ENCODE measurements at places on chromosomes 12 and 14.
A peak's percentile ranks its signal among the peaks of the same experiment; 100 is the strongest.

- DNase-seq = no peak
These were observed 2.5 kb upstream of the SALL2 start for GRCh38 chr14:21528381-21529348.

- DNase-seq = no peak
These were observed 103.7 kb downstream of the SCARB1 start for GRCh38 chr12:124759841-124760503.

DNA sequence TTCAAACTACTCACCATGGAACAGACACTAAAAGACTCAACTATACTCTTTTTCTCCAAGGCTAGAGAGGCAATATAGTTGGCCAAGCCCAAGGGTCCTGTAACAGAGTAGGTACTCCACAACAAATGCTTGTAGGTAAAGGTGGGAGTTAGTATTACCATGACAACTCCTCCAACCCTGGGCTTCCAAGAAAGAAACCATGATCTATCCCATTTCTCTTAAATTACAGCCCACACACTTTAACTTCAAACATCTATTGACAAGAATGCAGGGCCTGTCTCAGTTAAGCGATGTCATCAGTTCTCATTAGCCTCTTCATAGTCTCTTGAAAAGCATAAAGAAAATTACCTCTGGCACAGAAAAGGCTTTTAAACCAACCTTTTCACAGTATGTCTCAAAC lies 25.0 kb downstream of the ERH start:
- no peak for DNase-seq

DNA sequence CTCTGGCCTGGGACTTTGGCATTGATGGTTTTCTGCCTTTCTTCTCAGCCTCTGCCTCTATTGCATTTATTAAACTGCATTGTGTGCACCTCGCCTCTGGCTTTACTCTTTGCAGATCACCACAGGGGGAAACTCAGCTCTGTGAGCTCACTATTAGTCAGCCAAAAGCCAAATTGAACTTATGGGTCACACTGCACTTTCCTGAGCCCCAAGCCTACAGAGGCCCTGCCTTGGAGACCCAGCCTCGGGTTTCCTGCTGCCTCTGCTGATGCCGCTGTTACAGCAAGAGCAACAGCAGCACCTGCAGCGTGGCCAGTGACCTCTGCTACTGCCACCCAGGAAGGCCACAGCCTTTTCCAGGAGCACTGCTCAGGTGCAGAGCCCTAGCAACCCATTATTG lies 122.5 kb downstream of the DAD1 start:
- DNase-seq = no peak

GRCh38 chr14:31326111-31326510 lies 94.2 kb downstream of the HEATR5A start:
- DNase-seq = peak; percentile 24

DNA sequence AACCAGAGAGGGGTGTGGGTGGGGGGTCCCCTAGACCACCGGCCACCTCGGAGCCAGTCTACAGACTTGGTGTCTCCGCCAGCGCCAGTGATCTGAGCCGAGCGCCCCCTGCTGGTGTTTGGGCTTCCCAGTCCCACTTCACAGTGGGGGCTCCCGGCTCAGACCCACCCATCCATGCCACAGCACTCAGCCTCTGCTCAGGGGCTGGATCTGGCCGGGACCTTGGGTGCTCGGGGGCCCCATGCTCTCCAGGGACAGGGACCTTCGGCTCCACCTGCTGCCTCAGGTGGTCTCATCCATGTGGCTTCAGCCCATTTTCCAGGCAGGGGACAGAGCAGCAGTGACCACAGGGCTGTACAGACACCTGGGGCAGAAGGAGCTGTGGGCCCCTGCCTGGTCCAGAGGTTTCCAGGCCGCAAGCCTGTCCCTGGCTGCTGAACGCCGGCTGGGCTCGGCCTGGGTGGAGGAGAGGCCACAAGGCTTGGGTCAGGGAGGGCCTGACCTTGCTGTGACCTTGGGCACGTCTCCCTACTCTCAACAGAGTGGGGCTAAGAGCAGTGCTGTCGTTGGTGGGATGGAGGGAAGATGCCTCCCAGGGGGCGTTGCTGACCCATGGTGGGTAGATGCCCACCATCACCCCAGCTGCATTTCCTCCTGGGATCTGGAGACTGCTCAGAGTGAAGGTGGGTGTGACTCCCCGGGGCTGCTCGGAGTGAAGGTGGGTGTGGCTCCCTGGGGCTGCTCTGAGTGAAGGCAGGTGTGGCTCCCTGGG lies 86.3 kb downstream of the KIF26A start:
- no peak for DNase-seq

DNA sequence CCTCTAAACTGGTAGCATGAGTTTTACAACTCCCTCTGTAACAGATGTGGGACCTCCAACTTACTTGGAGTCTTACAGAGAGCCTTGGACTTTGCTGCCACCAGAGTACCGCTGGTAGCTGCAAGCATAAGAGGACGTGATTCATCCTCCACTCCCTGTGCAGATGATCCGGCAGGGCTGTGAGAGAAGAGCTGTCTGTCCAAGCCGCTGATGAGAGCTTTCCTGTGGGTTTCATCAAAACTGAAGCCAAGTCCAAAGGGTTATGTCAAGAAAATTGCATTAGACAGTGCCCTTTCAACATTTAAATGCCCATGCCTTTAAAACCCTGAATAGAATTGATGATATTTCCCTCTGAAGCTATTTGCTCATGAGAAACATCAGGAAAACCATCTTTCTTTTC lies 85.8 kb downstream of the LLPH start:
- no peak for DNase-seq

DNA sequence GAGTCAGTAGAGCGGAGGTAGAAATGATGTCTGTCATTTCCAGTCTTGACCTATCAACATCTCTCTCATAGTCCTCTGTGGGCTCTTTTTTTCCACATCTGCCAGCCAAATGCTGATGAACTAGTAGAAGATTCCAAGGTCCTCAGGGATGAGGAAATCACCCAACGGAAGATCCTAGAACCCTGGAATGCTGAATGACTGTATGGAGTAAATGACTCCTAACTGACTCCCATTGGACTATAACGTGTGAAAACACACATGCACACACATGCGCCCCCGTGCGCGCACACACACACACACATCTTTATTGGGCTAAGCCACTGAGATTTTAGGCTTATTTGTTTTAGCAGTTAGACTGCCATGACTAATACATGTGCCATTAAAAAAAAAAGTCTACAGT lies 159.2 kb downstream of the MYRFL start:
- no peak for DNase-seq

DNA sequence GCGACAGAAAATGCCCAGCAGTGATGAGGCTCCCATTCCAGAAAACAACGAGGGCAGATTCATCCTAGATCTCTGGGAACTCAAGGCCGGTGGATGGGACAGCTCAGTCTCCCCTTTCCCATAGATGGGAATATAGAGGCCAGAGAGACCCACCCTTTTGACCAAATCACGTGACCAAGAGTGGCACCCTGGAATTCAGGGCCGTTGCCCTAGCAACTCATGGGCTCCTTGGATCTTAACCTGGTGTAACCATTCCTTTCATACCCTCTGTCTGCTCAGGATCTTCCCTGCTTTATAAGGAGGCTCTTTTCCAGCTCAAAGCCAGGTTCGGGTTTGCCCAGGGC lies 8.4 kb upstream of the LRTM2 start:
- DNase-seq = no peak

DNA sequence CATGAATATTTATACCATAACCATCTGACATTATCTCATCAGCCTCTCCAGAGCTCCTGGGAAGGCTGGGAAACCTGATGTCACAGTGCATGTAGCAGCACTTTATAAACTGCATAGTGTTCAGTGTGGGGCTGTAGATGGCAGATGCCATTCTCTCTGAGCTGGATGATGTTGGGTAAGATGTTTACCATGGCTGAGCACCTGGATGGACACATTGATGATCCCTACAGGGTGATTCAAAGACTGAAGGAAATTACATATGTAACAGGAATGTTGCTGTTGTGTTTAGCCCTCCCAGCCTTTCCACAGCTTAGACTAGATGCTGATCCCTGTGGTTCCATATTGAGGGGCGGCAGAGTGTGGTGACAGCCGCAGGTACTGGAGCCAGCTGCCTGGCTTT lies 37.4 kb downstream of the IFT43 start:
- no peak for DNase-seq

DNA sequence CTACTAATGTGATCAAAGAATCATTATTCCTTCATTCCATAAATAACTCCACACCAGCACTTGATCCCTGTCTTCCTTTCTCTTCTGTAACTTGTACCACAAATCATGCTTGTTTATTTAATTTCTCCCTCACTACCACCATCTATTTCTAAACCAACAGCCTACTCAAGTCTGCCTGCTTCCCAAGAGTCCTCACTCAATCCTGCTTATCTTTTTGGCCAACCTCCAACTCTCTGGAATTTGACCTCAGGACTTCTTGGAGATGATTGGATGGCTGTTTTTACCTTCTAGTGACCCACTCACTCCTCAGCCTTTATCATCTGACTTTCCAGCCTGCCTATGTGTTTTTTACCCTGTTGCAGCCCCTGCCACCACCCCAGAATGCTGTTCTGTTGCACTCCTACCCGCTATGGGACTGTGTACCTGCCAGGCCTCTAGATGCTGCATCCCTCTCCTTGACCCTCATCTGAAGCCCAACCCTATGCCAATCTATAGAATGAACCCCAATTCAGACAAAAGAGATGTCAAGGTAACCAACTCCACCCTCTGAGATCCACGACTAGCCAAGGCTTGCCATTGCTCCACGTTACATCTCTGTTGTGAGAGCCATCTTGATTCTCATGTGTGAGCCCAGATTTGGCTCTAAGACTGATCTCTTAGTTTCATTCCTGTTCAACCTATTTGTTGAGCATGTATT lies 150.2 kb upstream of the PLEKHG7 start:
- no peak for DNase-seq

- DNase-seq = no peak
These were observed 36.8 kb downstream of the IL31 start for GRCh38 chr12:122137229-122137628.

GRCh38 chr14:101843665-101844064 lies 82.2 kb downstream of the PPP2R5C start:
- DNase-seq = no peak

GRCh38 chr12:26247873-26248272 lies 52.5 kb downstream of the SSPN start:
- DNase-seq = peak; percentile 87

GRCh38 chr12:111440631-111441030 lies 34.9 kb downstream of the SH2B3 start:
- DNase-seq = no peak

- DNase-seq = no peak
These were observed 110.9 kb downstream of the PPP2R5E start for GRCh38 chr14:63432228-63432627.

- peak; percentile 29 for DNase-seq
These were observed 635 bp downstream of the LTA4H start for GRCh38 chr12:96034621-96035282.

DNA sequence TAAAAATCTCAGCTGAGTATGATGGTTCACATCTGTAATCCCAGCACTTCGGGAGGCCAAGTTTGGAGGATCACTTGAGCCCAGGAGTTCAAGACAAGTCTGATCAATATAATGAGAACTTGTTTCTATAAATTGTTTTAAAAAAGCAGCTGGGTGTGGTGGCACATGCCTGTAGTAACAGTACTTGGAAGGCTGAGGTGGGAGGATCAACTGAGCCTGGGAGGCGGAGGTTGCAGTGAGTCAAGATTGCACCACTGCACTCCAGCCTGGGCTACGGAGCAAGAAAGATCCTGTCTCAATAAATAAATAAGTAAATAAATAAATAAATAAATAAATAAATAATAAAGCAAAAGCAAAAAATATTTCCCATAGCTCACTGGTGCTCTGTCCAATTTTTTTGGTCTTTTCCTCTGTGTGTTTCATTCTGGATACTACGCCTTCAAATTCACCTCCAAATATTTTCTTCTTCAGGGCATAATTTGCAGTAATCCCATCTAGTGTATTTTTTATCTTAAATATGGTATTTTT lies 32.7 kb upstream of the SNX6 start:
- DNase-seq = no peak

- no peak for DNase-seq
These were observed 5.5 kb upstream of the SELPLG start for GRCh38 chr12:108638997-108639822.

DNA sequence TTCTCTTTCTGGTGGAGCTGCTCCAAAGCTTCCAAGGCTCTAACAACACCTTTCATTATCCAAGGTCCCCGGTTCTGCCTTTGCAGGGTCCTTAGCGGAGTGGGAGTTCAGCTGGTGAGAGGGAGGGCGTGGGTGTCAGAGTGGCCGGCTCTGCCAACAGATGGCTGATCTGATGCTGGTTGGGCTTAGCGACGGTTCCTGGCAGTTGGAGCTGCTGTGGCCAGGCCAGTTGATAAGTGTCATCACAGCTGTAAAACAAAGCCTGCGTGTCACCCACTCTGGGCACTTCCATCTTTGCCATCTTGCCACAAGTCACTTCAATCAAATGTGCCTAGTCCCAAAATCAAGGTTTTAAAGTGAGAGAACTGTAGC lies 36.3 kb downstream of the RIN3 start:
- peak; percentile 44 for DNase-seq

GRCh38 chr12:32379213-32379612 lies 20.1 kb upstream of the FGD4 start:
- DNase-seq = no peak

Measured in foreskin melanocyte (primary cell).